ENCODE measurements at places on chromosomes 1 and 21.

GRCh38 chr1:11735531-11735853, 444 bp upstream of the AGTRAP start:
- DNase-seq, result no peak

DNA sequence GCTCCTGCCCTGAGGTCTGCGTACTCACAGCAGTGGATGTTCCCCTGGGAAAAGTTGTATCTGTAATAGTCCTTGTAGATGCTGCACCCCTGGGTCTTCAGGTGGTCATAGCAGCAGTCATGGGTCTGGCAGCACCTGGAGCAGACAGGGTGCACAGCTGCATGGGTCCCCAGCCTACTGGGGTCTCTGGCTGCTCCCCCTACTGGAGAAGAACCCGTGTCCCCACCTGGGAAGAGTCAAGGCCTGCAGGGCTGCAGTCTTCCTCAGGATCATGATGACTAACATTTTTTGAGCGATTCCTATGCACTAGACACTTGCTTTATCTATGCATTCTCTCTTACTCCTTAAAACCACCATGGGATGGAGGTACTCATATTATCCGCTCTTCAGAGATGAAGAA, 3.9 kb downstream of the PLA2G2D start:
- no peak for DNase-seq

DNA sequence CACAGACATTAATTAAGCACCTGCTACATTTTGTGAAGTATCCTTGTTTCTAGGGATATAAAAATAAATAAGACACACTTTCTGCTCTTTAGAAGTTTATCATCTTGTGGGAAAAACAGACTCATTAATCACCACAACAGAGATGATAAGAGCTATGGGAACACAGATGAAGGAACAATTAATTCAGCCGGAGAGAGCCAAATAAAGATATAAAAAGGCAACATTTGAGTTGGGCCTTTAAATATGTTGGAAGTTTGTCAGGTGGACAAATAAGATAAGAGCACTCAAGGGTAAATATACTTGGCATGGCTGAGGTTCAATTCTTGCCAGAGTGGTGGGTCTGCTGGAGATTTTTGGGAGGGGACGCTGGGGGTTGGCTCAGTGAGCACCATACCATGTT, 34.2 kb upstream of the VTCN1 start:
- DNase-seq, result no peak

- DNase-seq, result no peak
Observed at GRCh38 chr1:66350001-66350547, 183.9 kb upstream of the SGIP1 start.

- no peak for DNase-seq
Observed at GRCh38 chr21:42515708-42516502, 2.3 kb downstream of the SLC37A1 start.

GRCh38 chr1:114545315-114545714, 34.3 kb upstream of the TRIM33 start:
- no peak for DNase-seq

- no peak for DNase-seq
Observed at GRCh38 chr1:75533085-75533484, 77.8 kb downstream of the SLC44A5 start.

DNA sequence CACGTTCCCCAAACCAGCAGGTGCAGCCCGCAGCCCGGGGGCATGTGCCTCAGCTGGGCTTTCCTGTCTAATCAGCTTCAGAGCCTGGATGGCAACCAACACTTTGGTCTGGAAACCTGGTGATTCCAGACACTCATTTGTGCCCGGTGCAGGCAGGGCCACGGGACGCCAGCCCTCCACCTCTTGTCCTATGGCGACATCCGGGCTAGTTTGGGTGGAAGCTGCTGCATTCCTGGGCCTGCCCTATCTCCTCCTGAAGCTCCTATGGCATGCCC, 111.8 kb downstream of the WDR4 start:
- no peak for DNase-seq

- no peak for DNase-seq
Observed at GRCh38 chr1:179166663-179167417, 62.6 kb downstream of the ABL2 start.

DNA sequence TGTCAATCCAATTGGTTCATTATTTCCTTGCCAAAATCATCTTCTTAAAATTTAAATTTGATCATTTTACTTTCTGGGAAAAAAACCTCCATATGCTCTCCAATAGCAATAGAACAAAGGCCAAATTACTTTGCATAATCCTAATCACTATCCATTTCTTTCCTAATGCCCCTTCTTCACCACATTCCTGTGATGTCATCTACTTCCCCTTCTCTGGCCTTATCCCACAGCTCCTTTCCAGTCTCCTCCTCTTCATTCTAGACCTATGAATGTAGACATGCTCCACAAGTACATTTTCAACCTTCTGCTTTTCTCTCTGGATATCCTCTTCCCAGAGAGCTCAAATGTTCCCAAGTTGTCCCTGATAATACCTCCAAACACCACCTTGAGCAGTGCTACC, 216.6 kb downstream of the MRPL39 start:
- DNase-seq, result no peak

DNA sequence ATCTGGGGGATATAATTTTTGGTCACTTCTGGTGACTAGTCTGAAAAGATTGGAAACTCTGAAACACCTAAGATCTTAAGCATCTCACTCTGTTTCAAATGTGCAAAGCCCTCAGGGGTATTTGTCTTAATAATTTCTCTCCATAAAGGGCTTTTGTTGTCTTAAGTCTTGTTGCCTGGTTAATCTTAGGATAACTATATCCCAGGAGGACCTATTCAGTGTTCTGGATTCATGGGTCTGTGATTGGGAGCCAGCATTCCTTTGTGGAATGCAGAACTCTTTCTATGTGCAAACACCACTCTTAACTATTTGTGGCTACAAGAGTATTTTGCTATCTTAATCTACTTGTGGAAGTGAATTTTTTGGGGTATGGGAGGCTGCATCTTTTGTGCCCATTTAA, 1573.0 kb upstream of the PRMT6 start:
- DNase-seq, result no peak

DNA sequence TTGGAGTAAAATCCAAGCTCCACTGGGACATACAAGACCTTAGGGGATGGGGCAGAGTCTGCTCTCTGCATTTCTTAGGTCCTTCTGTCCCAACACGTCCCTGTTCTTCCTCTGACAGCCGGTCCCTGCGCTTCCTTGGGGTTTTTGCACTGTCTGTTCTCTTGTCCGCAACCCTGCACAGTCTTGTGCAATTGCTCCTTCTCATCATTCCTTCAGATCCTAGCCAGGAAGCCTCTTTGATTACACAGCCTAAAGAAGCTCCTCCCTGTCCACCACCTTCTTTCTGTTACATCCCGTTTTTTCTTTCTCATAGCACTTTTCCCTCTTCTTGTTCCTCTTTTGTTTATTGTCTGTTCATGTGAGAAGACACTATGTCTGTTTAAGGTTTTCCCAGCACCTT, 19.9 kb downstream of the ACOT11 start:
- DNase-seq, result no peak

DNA sequence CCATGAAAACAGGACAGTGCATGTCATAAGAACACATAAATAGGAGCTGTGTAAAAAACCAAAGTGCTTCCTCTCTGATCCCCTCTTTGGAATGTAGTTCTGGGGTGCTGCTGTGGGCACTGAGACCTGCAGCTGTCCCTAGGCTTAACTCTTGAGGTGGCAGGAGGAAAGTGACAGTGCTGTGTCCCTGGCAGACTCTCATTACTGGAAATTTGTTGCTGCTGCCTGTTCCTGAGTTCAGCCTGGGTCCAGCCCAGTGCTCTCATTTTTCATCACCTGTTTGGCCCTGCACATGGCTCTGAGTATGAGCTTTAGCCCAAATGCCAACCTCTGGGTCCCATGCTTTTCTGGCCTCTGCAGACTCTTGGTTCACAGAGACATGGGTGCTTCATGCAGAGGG, 329.3 kb downstream of the DSCAM start:
- DNase-seq, result no peak

- no peak for DNase-seq
Observed at GRCh38 chr1:32426489-32427255, 32.4 kb upstream of the BSDC1 start.

DNA sequence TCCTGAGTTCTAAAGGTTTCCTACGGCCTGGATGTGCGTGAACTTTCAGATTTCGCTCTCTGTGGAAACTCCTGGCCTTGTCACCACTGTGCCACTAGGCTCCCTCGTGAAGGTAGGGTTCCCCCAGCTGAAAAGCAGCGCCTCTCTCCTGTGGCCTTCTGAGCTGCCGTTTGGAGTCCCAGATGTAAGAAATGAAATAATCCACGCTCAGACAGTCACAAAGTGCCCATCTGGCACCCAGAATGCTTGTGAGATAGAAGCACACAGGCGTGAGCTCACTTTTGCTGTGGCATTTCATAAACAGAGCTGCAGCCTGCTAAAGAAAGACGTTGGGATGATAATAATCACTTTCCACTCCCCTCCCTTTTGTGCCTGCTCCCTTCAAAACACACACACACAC, 65.8 kb downstream of the LMO4 start:
- no peak for DNase-seq

DNA sequence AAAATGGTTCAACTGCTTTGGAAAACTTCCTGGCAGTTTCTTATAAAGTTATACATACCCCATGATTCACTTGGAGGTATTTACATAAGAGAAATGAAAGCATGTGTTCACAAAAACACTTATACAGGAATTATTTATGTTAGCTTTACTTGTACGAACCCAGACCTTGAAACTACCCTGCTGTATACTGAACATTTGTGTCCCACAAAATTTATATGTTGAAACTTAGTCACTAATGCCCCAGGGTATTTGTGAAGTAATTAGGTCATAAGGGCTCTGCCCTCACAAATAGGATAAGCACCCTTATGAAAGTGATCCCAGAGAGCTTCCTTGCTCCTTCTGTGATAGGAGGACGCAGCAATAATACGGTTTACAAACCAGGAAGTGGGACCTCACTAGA, 42.7 kb upstream of the B3GALT2 start:
- no peak for DNase-seq

DNA sequence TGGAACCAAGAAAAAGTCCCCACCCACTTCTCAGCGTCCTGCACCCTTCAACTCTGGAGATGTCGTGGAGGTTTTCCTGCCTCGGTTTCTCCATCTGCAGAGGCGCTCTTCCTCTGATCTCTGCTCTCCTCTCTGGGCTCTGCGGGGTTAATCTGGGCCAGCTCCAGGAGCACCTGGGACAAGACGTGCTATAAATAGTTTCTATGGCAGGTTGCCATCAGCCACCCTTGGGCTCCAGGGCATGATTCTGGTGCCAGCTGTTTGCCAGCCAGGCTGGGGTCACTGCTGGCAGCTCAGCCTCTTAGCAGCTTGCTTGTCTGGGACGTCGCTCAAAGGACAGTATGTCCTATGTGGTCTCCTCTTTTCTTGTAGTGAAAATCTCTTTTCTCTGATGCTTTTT, 137.1 kb downstream of the ACTL8 start:
- no peak for DNase-seq

DNA sequence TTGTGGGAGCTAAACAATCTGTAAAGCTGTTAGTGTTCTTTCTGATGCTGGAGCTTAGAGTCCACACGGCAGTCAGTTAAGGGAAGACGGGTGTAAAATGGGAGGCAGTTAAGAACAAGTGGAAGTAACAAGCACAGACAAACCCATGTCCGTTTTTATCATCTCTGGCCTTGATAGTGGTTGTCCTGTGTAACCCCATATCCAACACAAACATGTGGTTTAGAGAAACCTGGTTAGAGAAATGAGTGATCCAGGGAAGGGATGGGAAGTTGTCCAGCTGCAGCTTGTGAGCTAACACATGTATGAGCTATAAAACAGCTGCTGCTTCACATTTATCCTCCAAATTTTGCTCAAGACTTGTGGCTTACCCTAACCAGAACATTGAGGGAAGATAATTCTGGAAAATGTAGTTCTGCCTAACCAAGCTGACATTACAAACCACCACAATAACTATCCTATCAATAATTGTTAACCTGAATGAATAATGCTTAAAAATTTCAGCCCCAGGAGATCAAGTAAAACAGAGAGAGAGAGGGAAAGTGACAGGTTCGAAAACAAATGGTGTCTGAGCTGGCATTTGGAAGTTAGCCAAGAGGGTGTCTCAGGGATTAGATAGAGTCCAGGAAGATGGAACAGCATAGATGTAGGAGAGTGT, 10.6 kb upstream of the C1orf162 start:
- no peak for DNase-seq

DNA sequence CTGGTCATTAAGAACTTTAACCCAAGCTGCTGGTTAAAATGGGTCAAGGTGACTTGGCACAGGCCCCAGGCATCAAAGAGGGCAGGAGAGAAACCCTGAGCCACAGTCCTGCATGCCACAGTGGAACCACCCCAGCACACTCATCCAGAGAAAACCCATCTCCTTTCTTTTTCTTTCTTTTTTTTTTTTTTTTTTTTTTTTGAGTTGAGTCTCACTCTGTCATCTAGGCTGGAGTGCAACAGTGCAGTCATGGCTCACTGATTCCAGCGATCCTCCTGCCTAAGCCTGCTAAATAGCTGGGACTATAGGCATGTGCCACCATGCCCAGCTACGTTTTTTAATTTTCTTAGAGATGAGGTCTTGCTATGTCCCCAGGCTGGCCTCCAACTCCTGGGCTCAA, 109.2 kb upstream of the RAB4A start:
- no peak for DNase-seq
